NCI-H2081 treated with DMSO at 0.1 percent for 48 hours (cell line): ENCODE measurements at places on chromosomes 6 and 20.

GRCh38 chr6:30145818-30146217 is 9.9 kb downstream of the TRIM40 start:
- no peak for DNase-seq

- DNase-seq: peak; percentile 69
These were observed 37.4 kb downstream of the GCNT2 start for GRCh38 chr6:10558565-10558964.

DNA sequence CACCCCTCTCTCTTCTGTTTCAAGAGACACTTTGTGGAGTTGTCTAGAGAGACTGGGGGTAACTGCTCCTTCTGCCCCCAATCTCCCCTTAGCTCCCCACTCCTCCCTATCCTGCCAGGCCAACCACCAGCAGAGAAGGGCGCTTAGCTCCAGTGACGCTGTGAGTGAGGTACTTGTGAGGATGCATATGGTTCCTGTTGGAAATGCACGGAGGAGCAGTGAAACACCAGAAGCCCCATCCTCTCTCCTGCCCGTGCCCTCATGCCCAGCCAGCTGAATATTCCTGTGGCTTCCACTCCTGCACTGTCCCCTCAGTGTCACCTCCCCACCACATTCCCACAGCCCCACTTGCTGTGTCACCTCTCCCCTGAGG is 11.9 kb downstream of the NT5E start:
- DNase-seq: no peak

DNA sequence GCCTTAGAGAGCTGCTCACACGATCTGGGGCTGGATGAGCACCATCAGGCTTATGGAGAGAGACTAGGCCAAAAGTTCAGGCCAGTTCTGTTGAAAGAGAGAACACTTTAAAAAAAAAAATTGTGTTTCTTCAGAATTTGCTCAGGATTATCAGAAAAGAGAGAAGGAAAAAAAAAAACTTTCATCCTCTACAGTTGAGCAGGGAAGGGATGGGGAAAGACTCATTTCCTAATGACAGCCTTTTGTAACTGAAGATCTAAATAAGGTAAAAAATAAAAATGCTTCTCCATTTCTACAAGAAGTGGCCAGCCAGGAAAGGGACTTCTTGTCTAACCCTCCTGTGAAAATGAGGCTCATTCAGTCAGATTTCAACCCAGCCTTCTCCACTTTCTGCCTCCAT is 134.8 kb downstream of the LY86 start:
- no peak for DNase-seq

DNA sequence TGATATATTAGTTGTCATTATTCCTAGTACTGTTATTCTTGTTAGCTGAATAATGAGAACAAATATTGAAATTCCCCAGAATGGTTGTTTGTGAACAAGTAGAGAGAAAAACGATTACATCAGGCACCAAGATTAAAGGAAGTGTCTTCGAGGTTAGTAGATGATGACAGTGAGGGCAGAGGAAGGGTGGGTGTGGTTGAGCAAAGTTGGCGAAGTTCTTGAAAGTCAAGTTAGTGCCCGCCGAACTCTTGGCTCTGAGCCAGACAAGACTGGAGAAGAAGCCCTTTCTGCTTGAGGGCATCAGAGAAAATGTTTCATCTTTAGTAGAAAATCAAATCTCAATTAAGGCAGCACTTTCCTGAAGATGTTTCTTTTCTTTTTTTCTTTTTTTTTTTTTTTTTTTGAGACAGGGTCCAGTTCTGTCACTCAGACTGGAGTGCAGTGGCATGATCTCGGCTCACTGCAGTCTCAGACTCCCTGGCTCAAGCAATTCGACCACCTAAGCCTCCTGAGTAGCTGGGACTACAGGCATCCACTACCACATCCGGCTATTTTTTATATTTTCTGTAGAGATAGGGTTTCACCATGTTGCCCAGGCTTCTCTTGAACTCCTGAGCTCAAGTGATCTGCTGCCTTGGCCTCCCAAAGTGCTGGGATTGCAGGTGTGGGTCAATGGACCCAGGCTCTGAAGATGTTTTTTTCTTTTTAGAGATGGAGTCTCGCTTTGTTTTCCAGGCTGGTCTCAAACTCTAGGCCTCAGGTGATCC is 77.1 kb downstream of the SGK1 start:
- no peak for DNase-seq

GRCh38 chr6:105985098-105985815 is 100.9 kb upstream of the PRDM1 start:
- no peak for DNase-seq

GRCh38 chr6:133504761-133505160 is 263.6 kb downstream of the EYA4 start:
- DNase-seq: no peak

GRCh38 chr6:37696841-37697662 is 631 bp downstream of the MDGA1 start:
- DNase-seq: no peak

- no peak for DNase-seq
These were observed 194.8 kb downstream of the COL9A1 start for GRCh38 chr6:70107852-70108629.

DNA sequence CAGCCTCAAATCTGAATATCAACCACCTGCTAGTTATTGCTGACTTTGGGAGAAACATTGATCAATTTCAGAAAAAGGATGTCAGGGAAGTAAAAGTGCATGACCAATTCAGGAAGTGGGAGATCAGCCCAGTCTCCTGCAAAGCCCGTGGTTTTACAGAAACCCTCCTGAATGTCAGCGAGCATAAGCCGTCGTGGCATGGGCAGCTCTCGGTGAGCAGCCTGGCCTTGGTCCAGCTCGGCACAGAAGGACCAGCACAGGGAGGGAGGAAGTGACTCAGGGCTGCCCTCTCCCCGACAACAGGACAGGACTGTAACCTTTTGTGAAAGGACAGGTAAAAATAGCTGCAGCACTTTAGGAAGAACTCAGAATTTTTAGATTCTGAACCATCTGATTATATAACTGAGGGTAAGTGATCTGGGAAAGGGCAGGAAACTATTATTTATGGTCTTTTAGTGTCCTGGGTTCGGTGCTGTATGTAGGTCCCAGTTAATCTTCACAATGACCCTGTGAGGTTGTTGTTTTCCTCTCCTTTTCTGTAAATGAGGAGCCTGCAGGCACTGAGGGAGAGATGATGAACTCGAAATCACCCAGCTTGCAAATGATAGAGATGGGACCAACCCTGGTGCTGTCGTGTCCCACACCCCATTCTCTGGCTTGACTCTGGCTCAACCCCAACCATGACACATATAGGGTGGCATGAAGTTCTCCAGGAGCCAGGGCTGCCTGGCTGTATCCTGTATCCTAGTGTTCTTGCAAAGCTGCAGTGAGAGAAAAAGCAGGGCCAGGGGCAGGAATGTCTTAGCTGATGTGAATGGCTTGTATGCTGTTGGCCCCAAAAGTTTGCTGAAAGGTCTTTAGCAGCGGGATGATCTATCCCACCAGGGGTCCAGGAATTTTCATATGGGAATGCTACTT is 37.6 kb downstream of the NRN1 start:
- DNase-seq: no peak

DNA sequence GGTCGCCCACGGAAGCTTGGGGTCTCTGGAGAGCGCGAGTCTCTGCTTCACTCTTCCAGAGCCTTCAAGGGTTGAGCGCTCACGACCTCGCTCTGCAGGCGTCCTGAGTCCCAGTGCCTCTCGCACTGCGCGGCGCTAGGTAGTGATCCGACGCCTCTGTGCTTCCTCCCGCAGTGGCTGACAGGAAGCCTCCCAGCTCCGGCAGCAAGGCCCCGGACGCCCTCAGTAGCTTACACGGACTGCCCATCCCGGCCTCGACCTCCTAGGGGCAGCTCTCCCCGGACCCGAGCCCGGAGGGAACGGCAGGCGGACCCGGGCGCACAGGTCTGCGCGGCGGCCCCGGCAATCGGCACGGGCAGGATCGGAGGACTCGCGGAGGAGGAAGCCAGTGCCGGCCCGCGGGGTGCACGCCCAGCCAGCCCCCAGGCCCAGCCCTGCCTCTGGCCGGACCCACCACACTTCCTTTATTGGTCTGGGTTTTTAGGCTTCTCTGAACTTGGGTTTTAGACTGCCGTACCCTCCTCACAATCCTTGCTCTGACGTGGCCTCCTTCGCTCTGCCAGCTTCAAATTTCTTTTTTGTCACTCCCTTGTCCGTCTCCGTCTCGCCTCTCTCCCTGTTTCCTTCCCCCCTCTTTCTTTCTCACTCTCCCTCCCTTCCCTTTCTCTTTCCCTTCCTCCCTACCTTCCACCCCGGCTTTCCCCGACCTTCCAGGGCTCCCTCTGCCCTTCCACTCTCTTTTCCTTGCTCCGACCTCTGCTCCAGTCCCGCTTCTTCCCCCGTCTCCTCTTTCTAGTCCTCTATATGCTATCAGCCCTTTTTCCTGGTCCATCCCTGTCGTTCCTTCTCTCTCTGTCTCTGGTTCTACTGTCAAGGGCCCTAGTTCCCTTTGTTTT is 9.1 kb downstream of the PAX1 start:
- no peak for DNase-seq

DNA sequence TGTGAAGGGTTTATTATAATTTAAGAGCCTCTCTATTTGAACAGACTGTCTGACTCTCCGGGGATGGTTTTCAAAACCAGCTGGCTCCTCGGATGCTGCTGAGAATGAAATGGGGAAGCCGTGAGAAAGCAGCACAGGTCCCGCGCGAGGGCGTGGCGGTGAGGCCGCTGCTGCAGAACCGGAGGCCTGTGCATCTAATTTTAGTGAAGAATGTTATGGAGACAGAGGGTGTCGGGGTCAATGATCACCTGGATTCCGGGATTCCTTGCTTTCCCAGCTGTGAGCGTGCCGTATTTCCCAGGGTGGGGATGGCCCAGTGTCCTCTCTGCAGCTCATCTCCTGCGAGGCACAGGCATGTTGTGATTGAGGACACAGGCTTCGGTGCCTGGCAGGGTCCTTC is 348.0 kb downstream of the CDH4 start:
- DNase-seq: no peak

- DNase-seq: no peak
These were observed 18.3 kb downstream of the SESN1 start for GRCh38 chr6:109076377-109076776.

- DNase-seq: peak; percentile 57
These were observed 97.8 kb downstream of the ANKS1A start for GRCh38 chr6:34986845-34987246.

GRCh38 chr6:36598326-36598725 is 4.2 kb downstream of the SRSF3 start:
- no peak for DNase-seq

- DNase-seq: no peak
These were observed 509 bp upstream of the TPD52L2 start for GRCh38 chr20:63864545-63864977.

DNA sequence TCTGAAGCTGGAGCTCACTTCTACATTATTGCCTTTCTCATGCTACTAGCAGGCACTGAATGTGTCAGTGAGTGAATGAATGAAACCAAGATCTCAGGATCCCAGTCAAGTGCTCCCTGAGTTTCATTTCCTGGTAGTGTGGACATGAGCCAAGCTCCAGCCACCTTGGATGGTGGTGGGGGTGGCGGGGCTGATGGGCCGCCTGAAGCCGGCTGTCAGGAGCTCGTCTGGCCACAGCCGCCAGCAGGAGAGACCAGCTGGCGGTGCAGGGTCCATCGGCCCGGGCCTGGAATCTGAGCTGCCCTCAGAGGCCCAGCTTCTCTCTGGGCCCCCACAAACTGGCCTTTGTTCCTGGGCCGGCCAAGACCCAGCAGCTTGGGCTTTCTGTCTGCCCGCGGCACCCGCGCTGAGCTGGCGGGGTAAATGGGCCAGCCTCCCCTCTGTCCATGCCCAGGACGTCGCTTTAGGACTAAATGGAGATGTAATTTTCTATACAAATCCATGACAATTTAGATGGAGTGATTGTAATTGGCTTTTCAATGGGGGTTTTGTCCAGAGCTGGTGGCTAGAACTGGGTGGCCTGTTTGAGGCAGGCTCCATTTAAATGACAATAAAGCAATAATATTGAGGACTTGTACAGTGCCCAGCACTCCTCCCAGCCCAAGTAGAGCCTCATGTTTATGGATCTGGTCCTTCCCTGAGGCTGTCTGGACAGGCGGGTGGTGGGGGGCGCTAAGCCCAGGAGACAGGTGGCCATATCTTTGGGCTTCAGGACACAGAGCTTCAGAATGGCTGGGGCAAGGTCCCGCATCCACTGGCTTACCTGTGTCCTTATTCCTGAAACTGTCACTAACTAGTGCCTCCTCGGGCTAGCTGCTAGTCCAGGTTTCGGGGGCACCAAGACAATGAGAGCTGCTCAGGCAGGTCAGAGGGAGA is 43.5 kb downstream of the NOL4L start:
- DNase-seq: no peak

- DNase-seq: no peak
These were observed 15.1 kb downstream of the KIF3B start for GRCh38 chr20:32292548-32292947.

DNA sequence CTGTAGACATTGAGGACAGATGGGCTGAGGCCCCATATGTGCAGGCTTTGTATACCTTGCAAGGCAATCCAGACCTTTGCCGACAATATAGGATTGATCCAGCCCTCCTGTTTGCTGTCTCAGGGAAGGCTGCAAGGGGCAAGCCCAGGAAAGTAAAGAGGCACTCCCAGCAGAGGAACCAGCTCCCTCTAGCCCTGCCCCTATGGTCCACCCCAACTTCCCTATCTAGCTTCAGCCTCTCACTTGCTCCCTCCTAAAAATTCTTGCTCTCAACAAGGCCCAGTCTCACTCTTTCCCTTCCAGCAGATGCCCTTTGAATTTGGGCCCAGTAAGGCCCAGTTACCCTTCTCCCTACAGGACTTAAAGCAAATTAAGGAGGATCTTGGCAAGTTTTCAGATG is 92.6 kb downstream of the JARID2 start:
- DNase-seq: no peak

DNA sequence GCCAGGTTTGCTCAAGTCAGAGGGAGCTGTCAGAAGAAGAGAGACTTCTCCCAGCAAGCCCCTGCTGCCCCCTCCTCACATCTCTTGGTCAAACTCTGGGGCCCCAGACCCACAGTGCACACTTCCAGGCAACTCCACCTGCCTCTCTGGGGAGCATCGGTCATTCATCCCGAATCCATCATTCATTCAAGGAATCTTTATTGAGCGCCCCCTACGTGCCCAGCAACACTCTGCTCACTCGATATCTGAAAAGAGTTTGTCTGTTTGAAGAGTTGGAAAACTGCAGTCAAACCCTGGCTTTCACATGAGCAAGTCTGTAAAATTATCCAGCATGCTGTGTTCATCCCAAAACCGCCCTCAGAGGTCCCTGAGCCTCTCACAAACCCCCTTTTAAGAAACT is 66.2 kb downstream of the PRR18 start:
- DNase-seq: no peak

DNA sequence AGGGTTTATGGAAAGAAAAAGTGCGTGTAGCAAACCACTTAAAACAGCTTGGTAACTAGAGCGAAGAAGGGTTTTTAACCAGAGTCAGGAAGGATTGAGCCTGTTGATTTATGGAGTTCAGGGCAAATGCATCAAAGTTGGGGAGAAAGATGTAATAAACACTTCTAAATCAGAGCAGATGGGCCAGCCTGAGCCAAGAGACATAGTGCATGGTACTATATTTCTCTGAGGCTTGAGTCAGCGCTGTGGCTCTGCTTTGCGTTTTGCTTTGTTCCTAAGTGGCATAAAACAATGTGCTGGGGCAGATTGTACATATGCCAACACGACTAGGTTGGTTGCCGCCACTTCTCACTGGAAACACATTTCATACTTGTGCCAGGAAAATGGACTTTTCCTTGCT is 111.3 kb downstream of the BCKDHB start:
- DNase-seq: no peak
